ENCODE measurements at places on chromosomes 5 and 9. TPM values are rescaled to one million over a fixed set of nuclear protein-coding genes. Genes with fewer than 3 reads are reported as not detected.

SPINK5 gene
- total RNA-seq: not detected

RBM22 gene
- 27.6 TPM for total RNA-seq

PDZD2 gene
- 22.0 TPM for total RNA-seq

FRRS1L gene
- total RNA-seq: 82.2 TPM

SOX30 gene
- not detected for total RNA-seq
